ENCODE measurements at places on chromosomes 4 and X.

DNA sequence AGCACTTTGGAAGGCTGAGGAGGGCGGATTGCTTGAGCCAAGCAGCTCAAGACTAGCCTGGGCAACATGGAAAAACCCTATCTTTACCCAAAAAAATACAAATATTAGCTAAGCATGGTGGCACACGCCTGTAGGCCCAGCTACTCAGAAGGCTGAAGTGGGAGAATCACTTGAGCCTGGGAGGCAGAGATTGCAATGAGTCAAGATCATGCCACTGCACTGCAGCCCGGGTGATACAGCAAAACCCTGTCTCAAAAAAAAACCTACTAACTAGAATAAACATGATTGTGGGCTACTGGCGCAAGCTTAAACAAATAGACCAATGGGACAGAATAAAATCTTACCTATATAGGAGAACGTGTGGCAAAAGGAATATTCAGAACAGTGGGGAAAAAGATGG, 7.3 kb downstream of the CDKL2 start:
- DNase-seq, result no peak

- no peak for DNase-seq
Measured at GRCh38 chr4:164252286-164252685, 501.6 kb upstream of the SMIM31 start.

- DNase-seq, result no peak
Measured at GRCh38 chr4:24330172-24330571, 254.2 kb downstream of the DHX15 start.

- no peak for DNase-seq
Measured at GRCh38 chrX:7841084-7841805, 1.7 kb upstream of the VCX start.

DNA sequence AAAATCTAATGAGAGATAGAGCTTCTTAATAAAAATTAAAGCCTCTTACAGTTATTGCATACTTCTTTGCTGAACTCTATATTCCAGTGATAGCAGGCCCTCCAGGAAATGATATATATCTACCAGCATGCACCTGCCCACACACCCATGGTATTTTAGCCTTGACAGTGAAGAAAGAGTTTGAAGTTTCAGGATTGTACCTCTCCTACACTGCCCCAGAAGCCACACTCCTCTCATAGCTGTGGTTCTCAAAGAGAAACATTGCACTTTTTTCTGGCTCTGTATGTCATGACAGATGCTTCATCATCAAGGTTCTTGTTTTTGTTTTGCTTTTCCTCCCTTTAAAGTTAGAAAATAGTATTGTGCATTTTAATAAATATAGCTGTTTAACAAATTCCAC, 34.0 kb downstream of the INPP4B start:
- no peak for DNase-seq

DNA sequence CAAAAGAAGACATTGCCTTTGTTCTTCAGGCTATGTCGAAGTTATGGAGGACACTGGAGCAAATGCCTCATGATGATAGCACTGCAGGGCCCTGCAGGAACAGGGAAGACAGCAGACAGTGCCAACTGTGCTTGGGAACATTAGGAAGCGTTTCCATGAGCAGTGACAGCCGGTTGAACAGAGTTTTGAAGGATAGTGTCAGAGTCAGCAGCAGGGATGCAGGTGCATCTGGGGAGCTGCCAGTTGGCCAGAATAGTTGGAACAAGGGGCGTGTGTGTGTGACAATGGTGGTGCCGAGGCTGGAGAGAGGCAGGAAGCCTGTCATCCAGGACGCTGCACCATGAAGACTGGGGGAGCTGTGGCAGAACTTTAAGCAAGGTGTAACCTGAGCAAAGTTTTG, 88.6 kb downstream of the SHROOM3 start:
- DNase-seq, result no peak

DNA sequence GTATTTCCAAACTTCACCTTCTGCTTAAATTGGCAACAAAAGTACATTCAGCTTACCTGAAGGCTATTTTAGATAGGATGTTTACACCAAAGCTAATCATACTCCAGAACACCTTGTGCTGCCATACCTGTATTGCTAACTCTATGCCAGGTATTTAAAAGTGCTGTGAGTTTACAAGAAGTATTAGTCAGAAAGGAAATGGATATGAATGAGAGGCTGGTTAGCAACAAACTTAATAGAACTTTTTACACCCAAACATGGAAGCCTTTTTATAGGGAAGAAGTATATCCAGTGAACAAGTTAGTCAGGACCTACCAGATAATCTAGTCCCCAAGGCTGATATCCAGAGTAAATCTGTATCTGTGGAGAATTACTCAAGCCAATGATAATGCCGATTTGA, 131.2 kb upstream of the SPRY1 start:
- no peak for DNase-seq

GRCh38 chr4:24210332-24210902, 320.6 kb upstream of the PPARGC1A start:
- DNase-seq, result no peak

GRCh38 chr4:123956204-123956603, 559.6 kb downstream of the SPRY1 start:
- DNase-seq, result no peak

DNA sequence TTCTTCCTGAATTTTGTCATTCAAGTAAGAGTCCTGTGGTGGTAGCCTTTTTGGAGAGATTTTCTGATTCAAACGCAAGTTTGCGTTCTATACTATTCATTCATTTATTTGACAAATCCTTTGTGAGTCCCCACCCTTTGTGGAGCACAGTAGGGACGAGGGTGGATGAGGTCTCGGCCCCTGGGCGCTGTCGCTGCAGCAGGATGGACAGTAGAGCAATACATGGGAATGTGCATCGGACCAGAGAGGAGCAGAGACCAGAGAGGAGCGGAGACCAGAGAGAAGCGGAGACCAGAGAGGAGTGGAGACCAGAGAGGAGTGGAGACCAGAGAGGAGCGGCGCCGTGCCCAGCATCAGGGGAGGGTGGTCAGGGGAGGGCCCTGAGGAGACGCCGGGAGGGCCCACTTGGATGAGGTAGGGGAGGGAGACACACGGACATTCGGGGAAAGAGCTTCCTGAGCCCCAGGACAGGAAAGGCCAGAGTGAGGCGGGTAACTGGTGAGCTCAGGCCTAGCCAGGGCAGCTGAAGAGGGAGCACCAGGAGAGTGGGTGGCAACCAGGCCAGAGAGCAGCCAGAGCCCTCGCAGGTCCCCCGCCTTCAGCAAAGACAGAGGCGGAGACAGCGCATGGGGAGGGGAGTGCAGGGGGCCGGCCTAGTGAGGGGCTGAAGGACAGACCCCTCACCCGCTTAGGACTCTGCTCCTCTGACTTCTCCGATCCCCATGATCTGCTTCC, 67.3 kb downstream of the NAT8L start:
- no peak for DNase-seq

DNA sequence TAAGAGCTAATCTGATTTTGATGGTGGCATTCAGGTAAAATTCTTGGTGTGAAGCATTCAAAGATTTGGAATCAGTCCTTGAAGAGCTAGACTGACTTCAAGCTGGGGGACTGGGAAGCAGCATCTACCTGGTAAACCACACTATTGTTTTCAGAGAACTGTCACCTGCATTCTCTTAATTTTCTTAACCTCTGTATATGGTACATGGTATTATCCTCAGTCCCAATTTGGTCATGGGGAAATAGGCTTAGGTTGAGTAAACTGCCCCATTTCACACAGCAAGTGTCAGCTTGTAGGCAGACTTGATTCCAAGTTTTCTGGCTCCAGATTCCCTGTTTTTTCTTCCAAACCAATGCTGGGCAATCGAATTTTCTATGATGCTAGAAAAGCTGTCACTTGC, 104.4 kb downstream of the CHRNA9 start:
- no peak for DNase-seq

DNA sequence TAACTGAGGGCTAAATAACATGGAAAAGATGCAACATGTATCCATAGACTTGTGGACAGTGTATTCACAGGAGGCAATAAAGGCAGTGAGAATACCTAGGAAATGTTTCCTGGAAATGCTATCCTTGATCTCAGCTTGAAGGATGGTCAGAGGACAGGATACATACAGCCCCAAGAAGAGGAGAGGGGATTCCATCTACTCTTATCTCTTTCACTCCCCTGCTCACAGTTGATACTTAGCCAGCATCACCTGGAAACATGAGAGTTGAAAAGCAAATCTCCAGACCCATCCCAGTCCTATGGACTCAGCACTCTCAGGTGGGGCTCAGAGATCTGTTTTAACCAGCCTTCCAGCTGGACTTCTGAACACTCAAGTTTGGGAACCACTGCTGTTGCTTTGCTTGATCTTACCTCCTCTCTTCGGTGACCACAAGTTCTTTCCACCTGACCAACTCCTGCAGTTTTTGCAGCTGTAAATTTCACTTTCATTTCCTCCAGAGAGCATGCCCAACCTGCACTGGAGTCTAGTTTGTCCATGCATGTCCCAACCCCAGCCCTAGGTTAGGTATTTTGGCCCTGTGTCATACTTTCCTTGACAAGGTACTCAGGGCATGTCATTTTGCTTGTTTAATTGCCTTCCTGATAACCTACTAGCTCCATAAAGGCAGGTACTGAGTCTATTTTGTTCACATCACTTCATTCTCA, 10.4 kb downstream of the RELL1 start:
- DNase-seq, result no peak

DNA sequence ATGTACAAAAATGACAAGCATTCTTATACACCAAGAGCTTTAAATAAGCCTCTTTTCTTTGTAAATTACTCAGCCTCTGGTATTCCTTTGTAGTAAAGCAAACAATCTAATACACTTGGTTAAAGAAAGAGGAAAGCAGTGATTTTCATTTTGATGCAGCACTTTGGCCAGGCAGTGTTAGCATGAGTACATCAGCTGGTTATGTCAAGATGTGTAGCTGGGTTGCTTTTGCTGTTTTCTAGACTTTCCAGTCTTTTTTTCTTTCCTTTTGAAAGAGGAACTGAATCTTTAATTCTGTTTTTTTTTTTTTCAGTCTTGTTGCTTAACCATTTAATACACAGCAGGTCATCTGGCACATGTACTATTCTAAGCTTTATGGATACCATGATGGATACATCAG, 167.1 kb upstream of the AADAT start:
- DNase-seq, result no peak

DNA sequence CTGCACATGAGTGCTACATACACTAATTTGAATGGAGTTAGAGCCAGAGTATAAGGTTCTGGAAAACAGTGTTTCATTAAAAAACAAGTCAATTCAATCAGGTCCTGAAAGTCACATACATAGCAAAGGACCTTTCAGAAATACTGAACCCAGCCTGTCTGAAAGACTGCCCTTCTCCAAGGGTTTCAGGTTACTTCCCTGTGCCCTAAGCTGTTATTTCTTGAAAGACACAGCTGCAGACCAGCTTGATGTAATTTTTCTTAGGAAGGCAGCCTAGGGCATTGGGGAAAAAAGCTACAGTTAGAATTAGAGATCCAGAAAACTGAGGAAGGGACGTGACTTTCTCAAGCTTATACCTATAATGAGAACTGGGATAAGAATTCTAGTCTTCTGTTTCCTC, 155.9 kb upstream of the MAOA start:
- DNase-seq, result no peak

GRCh38 chr4:27807207-27807606, 946.6 kb downstream of the STIM2 start:
- no peak for DNase-seq

DNA sequence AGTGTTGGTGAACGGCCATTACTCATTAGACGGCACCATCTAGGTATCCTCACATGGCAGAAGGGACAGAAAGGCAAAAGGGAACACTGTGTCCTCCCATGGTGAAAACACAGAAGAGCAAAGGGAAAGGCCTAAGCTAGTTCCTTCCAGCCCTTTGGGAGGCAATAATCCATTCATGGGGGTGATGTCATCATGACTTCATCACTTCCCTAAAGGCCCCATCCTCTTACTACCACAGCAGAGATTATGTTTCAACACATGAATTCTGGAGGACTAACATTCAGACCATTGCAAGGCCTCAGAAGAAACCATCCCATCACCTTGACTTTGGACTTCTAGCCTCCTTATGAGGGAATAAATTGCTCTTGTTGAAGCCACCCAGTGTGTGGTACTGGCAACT, 238.2 kb downstream of the MGST2 start:
- DNase-seq, result no peak

DNA sequence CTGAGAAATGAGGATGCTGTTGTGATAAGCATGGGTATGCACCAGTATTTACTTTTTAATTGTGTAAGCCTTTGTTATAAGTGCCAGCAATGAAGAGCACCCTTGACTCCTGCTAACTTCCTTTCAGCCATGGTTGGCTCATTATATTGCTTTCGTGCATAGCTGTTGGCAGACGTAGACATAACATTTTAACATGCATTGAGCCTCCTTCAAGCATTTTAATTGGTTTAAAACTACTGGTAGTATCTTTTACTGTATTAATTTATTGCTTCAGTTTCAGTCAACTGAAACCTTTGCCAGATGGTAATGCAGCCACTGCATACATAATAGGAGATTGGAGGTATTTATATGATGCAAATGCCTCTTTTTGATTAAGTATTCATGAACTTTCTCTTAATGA, 1285.4 kb downstream of the PCDH18 start:
- peak; percentile 48 for DNase-seq

GRCh38 chr4:129994715-129995114, 898.8 kb downstream of the C4orf33 start:
- no peak for DNase-seq

DNA sequence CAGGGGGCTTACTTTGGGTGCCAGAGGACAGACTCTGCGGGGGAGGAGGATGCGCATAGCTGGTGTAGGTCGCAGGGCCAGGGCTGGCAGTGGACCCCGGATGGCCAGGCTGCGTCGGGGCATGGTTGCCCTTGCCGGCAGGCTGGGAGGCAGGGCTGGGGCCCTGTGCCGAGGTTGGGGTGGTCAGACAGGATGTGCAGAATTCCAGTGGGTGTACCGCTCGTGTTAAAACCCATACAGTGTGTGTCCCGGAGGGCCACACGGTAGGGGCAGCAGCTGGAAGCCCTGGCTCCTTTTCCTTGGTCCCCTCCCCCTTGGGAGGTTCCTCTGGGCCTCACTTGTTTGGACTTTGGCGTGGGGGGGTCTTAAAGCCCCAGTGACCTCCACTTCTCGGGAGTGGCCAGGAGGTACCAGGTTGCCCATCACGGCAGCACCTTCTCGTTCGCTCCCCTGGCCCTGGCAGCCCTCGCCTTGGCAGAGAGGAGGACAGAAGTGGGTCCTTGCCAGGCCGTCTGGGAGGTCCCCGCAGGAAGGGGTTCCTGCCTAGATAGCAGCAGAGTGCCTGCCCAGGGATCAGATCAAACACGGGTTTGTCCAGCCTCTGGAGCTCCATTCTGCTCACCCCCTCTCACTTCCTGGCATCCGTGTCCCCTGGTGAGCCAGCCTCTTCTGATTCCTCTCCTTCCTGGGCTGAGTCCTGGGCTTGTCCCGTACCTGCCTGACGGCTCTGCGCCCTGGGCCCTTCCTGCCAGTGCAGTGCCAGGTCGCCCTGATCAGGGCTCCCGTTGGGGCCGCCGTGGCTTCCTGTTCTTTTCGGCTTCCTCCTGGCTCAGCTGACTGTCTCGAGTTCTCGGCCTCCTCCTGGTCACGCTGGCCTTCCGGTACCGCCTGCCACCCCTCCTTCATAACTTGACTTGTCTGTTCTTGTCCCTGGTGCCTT, 56.7 kb upstream of the HGFAC start:
- no peak for DNase-seq

GRCh38 chr4:122890147-122890795, 32.1 kb downstream of the NUDT6 start:
- DNase-seq, result no peak
